ENCODE measurements at places on chromosomes 3 and 15.

GRCh38 chr3:62184559-62184958, 188.8 kb downstream of the FEZF2 start:
- peak; percentile 5 for DNase-seq

DNA sequence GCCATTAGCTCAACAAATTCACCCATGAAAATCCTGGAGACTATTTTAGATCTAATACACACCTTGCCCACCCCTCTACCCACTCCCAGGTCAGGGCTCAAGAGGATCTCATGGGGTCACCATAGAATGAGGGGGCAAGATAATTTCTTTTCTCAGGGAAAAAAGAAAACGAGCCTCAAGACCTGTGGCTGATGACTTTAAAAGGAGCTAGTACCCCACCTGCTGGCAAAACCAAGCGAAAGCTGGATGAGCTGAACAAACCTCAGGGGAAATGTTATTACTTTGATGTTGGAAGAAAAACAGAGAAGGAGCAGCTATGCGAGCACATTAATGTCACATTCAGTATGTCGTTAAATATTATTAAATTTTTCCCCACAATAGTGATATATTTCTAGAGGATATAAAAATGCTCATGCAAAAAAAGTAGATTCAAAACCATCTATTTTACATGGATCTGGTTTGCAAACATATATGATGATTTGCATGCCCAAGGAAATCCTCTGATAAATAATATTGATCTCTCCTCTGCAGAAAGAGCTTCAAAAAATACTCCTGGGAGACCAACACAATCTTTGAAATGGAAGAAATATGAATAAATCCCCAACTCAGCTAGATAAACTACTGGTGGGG, 37.7 kb downstream of the PLD1 start:
- DNase-seq, result peak; percentile 69

GRCh38 chr15:65517866-65518207, 348 bp upstream of the DPP8 start:
- DNase-seq, result no peak

DNA sequence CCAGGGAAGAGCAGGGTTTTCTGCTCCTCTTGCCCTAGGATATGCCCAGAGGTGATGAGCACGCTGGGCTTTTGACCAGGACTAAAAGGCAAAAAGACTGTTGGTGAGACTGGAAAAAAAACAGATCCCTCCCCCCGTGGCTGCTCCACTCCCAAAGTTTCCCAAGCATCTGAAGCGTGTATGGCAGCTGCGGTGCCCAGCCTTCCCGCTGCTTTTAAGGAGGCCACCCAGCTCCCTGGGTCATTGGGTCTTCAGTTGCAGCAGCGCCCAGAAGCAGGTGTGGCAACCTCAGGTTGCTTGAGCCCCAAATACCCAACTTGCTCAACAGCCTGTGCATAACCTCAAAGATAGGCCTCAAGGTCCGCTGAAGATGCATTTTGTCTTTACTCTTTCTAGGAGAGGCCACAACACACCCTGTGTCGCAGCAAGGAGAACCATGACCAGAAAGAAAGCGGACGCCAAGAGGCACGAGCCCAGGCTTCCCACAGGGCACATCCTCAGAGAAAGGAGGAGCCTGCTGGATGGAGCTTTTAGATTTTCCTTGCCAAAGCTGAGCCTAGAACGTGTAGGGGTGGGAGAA, 2.0 kb downstream of the SRGAP3 start:
- no peak for DNase-seq

DNA sequence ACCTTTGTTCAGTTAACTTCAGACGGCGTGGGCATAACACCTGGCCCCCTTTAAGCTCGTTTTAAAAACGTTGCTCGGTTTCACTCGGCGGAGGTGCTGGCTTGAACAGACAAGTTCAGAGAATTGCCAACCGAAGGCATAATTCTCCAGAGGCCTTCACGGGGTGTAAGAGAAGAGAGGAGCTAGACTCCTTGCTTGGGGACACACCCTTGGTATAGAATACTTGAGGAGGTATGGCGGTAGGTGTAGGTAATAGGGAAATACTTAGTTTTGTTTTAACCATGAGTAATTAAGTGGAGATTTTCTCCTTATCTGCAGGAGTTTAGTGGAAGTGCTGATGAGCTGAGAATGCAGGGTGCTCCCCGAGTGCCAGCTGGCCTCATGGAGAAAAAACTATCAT, 921 bp downstream of the FBXL2 start:
- DNase-seq, result peak; percentile 10

Measured in HT1080 (cell line).